ENCODE measurements at places on chromosomes 3 and 15.

GRCh38 chr3:46186471-46187340, 21.4 kb downstream of the CCR1 start:
- DNase-seq, result no peak

DNA sequence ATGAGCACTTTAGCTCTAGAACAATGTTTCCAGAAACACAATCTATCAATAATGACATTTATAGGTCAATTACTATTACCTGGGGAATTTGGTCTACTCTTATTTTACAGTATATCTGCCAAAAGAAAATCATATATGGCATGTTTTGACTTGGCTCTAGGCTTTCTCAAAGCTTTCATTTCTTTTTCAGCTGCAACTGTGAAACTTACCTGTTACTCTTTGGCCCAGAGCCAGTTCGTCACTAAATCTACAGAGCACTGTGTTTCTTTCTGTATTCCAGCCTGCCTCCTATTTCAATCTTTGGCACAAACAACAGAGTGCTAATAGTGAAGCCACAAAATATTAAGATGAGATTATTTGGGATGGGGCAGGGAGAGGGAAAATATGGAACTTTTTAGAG, 76.0 kb downstream of the P2RY1 start:
- no peak for DNase-seq

- DNase-seq, result no peak
Measured at GRCh38 chr3:64971602-64972001, 283.8 kb upstream of the ADAMTS9 start.

- DNase-seq, result no peak
Measured at GRCh38 chr15:74242441-74243185, 6.5 kb downstream of the CCDC33 start.

- DNase-seq, result no peak
Measured at GRCh38 chr3:82355228-82355627, 593.8 kb upstream of the GBE1 start.

- DNase-seq, result no peak
Measured at GRCh38 chr15:69474846-69475455, 22.3 kb downstream of the RPLP1 start.

DNA sequence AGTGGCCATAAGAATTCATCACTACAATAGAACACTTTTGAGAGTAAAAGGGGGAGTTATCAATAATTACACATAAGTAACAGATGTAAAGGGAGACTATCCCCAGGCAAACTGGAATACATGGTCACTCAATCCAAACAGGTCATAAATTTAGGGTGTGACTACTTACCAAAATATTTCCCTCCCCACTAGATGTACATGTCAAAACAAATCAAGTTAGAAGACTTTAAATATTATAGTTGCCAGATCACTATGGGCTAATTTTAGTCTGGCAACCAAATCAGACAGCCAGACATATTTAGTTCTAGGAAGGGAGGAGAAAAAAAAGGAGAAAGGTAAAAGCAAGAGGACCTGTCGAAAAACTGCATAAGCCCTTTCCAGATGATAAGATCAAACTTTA, 23.1 kb downstream of the SLC24A5 start:
- no peak for DNase-seq
